ENCODE measurements at places on chromosomes 5 and 9.

DNA sequence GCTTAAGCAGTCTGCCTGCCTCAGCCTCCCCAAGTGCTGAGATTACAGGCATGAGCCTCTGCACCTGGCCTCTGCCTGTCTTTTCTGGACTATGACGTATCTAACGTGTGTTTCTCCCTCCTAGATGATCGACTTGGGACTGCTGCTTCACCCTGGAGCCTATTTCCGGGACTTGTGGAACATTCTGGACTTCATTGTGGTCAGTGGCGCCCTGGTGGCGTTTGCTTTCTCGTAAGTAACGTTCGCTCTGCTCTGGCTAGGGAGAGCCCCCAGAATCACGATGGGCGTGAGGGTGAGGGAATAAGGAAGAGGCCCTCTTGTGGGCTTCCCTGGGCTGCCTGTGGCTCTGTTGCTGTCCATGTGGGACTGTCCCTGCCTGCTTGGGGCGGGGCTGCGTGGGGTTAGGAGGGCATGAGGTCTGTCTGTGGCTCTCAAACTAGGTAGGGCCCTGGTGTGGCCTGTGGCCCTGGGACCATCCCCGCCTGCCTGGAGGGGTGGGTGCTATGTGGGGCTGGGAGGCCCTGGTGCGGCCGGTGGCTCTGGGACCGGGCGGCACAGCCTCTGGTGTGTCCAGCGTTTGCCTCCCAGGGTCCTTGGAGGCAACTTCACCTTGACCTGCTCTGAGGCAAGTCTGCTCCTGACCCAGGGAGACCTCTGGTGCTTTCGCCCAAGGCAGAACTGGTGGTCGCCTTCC, 171.7 kb downstream of the CACNA1B start:
- DNase-seq: no peak

DNA sequence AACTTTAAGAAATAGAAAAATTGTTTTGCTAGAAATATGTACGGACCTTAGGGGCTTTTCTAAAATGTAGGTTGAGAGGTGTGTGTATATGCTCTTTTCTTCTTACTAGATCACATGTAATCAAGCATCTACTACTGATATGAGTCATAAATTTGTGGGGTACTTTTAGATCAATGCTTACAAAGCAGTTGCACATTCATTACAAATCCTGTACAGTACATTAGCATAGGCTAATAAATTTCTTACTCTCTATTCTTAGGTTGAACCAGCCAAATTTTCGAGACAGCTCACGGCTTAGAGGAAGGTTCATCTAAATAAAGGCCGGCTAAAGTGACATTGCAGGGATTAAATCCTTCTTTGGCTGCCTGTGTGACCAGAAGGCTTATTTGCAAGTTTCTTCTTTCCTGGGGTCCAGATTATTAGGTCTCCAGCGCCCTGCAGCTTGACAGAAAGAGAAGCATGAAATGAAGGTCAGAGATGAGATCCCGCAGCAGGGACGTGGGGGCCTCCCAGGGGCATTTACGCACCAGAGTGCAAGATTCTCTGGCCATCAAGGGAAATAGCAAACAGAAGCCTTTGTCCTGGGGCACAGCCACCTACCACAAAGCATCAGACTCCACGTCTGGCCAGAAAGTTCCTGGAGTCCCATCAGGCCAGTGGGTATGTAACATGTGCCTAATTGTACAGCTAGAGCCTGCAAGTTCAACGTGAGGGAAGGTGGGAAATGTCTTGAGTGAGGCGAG, 53.0 kb downstream of the NIM1K start:
- no peak for DNase-seq

- peak; percentile 21 for DNase-seq
Measured at GRCh38 chr5:139388198-139388821, 1.4 kb downstream of the MZB1 start.

DNA sequence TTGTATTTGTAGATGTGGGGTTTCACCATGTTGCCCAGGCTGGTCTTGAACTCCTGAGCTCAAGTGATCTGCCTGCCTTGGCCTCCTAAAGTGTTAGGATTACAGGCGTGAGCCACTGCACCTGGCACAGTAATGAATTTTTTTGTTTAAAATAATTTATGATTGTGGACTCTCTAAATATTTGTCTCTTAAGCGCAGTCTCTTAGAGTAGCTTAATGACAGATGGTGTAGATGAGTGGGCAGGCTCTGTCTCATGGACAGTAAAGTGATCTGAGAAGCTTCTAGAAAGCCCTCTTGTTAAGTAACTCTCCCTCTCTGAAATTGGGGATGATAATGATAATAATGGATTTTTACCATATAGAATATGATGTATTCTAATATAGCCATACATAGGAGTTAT, 47.5 kb upstream of the KIAA1958 start:
- DNase-seq: no peak

- DNase-seq: no peak
Measured at GRCh38 chr5:9515436-9515835, 30.4 kb downstream of the SEMA5A start.

DNA sequence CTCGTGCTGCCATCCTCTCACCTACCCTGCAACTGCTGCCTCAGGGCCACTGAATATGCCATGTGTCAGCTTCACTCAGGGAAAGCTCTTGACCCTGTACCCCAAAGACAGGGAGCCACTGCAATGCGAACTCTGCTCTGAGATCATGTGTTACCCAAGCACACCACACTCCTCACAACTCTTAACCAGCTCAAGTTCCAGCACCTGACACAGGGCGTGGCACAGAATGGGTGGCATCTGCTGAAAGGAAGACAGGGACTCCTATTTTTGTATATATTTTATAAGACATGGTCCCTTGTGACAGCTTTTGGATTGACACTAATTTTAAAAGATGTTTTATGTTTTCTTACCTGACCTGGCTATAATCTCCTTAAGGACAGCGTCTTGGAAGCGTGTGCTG, 10.7 kb downstream of the PHYKPL start:
- DNase-seq: no peak

GRCh38 chr5:78293851-78294247, 649 bp downstream of the AP3B1 start:
- DNase-seq: peak; percentile 27

- no peak for DNase-seq
Measured at GRCh38 chr5:53571403-53571802, 11.0 kb downstream of the NDUFS4 start.

- DNase-seq: no peak
Measured at GRCh38 chr5:120510994-120511686, 47.0 kb downstream of the PRR16 start.

DNA sequence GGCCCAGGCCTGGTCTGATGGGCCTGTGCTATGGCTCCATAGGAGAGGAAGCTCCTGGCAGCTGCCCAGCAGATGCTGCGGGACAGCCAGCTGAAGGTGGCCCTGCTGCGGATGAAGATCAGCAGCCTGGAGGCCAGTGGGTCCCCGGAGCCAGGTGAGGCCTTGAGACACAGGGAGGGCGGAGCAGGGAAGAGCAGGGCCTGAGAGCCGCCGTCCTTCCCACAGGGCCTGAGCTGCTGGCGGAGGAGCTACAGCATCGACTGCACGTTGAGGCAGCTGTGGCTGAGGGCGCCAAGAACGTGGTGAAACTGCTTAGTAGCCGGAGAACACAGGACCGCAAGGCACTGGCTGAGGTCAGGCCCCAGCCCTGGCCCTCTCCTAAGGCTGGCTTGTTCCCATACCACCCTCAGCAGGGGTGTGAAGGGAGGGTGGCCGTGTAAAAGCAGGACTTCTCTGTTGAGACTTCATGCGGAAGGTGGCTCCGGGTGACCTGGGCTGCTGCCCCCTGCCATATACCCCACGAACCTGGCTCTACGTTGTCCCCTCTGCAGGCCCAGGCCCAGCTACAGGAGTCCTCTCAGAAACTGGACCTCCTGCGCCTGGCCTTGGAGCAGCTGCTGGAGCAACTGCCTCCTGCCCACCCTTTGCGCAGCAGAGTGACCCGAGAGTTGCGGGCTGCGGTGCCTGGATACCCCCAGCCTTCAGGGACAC, 4.5 kb downstream of the PKN3 start:
- DNase-seq: no peak

DNA sequence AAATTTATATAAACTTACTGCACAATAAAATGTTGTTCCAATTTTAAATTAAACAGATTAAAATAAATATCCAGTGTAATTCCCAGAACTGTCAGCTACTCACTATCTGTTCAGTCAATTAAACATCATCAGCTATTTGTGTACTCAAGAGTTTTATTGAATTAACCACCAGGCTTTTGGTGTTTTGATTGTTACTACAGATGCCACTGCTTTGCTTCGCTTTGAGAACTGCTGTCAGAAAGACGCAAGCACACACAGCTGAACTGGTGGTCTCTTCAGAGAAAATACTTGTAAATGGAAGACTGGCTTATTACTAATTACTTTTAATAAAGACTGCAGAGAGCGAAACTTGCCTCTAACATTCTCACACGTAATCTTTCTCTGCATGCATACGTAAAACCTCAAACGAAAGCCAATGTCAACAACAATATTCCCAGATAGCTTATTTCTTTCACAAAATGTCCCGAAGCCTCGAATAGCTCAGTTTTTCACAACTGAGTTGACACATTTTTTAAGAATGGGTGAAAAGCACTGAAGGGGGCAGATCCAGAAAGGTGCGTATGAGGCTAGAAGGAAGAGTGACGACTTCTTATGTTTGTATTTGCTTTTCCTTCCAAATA, 259.6 kb upstream of the RPS23 start:
- DNase-seq: peak; percentile 22

DNA sequence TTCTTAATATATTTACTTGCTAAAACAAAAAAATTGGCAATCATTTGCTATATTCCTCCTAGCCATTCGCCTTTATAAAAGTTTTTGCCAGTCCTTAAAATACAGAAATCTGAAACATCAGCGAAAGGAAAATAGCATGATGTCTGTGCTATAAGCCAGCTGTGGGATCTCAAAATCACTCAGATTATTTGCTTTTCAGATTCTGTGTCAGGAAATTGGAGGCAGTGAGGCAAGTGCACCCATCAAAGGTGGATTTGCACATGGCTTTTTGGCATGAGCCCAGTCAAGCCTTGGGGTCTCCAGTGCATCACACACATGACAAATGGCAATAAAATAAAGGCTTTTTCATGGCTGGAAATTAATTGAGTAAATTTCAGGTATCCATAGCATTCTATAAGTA, 196.8 kb upstream of the DAPK1 start:
- DNase-seq: no peak

DNA sequence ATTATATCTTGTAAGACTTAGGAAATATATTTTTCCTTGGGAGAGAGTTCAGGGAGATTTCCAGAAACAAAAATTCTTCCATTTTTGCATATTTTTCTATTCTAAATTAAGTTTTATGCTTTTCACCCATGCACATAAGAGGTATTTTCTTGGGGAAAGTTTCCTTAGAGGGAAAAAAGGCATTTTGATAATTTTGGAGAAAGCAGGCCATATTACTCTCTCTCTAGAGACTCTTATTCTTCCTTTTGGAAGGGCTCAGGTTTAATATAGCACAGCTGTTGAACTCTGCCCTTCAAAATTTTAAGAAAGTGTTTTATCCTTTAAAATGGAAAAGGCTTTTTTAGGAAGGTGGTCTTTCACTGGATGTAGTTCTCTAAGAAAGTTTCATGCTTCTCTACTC, 8.0 kb downstream of the NDUFS4 start:
- no peak for DNase-seq

DNA sequence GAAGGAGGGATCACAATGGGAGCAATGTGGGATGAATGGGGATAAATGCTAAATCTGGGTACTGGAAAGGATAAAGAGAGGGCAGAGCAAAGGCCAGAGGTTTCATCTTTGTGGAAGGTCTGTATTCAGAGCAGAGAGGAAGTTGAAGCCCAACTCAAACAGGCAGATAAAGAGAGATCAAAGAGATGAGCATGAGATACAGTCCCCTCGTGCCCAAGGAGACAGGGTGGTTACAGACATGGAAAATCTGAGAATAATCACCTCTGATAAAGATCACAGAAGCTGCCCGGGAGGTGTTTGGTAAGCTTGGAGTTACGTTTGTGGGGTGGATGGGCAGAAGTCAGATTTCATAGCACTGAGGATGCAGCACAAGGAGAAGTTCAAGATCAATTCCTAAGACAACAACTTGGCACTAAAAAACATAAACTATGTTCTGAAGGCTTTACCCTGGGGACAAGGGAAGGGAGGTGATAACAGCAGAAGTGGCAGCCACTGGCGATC, 459 bp upstream of the ERAP2 start:
- no peak for DNase-seq

- DNase-seq: no peak
Measured at GRCh38 chr5:158880483-158881001, 219.2 kb downstream of the EBF1 start.

DNA sequence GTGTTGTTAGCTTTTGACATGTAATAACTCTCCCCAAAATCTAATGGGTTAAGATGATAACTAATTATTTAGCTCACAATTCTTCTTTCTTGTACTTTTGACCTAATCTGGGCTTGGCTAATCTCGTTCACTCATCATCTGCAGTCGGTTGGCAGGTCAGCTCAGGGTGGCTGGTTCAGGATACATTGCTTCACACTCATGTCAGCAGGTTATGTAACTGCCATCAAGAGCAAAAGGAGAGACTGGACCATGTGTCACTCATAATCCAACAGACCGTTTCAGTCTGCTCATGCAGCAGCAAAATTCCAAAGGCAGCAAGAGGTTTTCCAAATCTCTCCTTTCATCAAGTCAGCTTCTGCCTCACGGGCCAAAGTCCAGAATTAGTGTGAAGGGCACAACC, 998.4 kb upstream of the CTNND2 start:
- no peak for DNase-seq

- no peak for DNase-seq
Measured at GRCh38 chr5:133665571-133665970, 53.2 kb upstream of the FSTL4 start.

DNA sequence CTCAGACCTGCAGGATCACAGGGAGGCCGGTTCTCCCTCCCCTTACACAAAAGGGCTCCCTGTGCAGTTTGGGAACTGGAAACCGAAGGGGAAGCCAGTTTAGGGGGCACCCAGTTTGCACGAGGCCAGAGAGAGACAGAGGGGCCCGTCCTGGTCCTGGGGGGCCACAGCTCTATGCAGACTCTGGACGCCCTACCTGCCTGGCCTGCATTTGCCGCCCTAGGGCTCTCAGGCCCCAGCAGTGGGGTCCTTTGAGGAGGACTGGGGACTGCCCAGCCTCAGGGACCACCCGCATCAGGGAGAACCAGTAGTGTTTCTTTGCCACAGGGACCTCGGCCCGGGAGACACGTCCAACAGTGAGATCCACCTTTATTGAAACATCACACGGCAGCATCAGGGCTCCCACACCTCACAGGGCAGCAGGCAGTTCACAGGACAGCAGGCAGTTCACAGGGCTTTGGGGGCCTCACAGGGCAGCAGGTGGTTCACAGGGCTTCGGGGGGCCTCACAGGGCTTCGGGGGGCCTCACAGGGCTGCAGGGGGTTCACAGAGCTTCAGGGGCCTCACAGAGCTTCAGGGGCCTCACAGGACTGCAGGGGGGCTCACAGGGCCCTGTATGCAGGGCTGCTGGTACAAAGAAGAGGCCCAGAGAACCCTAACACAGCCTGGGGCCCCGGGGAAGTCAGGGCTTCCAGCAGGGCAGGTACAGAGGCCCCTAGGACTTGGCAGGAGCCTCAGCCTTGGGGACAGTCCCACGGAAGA, 648 bp upstream of the NSMF start:
- DNase-seq: no peak

GRCh38 chr9:127963359-127964064, 17.3 kb downstream of the EEIG1 start:
- no peak for DNase-seq
